Esophagus muscularis mucosa (tissue), 4 donors: ENCODE measurements at places on chromosomes 4 and X. TPM values are rescaled to one million over a fixed set of nuclear protein-coding genes. Genes with fewer than 3 reads are reported as not detected.

The REPS2 gene
- 37.5 TPM for total RNA-seq

The CT45A2 gene
- total RNA-seq, result not detected

The TRIM61 gene
- not detected for total RNA-seq

DNA sequence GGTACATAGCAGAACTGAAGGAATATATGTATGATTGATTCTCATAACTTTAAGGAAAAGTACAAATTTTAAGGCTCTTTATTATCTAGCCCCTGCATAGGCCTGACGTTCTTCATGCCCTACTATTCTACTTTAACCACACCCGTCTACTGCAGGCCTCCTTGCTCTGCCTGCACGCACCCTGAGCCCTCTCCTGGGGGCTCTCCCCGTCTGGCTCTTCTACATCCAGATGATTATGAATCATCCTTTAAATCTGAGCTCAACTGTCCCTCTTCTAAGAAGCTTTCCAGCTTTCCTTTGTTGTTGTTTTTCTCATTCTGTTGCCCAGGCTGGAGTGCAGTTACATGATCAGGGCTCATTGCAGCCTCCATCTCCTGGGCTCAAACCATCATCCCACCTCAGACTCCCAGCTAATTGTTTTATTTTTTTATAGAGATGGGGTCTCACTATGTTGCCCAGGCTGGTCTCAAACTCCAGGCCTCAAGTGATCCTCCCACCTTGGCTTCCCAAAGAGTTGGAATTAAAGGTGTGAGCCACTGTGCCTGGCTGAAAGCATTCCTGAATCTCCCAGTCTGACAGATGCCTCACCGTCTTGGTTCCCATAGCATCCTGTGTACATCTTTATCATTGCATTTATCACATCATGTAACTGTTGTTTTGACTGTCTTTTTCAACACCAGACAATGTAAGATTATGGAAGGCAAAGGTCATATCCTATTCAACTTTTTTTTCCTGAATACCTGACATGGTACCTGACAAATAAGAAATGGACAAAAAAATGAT is 89.2 kb downstream of the WDFY3 start:
- no peak for DNase-seq

GRCh38 chrX:153816831-153817690 is 13.3 kb downstream of the PDZD4 start:
- DNase-seq, result no peak

- DNase-seq, result no peak
Measured at GRCh38 chrX:15242899-15243555, 26.9 kb downstream of the ASB9 start.

GRCh38 chr4:10856271-10856782 is 171.8 kb upstream of the CLNK start:
- DNase-seq, result no peak

DNA sequence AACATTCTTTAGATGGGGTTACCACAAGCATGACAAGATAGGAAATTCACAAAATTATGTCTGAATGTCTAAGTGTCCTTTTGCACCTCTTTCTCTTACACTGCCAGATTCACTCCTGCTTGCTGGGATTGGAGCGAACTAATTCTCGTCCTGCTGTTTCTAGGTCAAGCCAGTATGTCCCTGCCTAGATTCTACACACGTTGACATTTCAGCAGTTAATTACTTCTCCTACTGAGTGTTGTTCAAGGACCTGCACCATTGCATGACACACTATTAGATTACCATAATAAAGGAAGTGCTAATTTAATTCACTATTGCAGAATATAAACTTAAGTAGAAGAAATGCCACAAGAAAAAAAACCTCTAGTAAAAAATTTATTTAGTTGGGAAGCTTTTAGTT is 1911.7 kb downstream of the PCDH7 start:
- DNase-seq, result no peak

- DNase-seq, result no peak
Measured at GRCh38 chrX:16771483-16772398, 14.5 kb upstream of the TXLNG start.

DNA sequence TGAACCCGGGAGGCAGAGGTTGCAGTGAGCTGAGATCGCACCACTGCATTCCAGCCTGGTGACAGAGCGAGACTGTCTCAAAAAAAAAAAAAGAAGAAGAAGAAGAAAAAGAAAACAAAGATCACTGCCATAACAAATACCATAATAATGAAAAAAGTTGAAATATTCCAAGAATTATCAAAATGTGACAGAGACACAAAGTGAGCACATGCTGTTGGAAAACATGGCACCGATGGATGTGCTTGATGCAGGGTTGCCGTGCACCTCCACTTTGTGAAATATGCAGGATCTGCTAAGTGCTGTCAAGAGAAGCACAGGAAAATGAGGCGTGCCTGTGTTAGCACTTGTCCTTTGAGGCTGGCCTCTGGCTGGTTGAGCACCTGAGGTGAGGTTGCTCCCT is 133.3 kb downstream of the STK32B start:
- DNase-seq, result no peak

DNA sequence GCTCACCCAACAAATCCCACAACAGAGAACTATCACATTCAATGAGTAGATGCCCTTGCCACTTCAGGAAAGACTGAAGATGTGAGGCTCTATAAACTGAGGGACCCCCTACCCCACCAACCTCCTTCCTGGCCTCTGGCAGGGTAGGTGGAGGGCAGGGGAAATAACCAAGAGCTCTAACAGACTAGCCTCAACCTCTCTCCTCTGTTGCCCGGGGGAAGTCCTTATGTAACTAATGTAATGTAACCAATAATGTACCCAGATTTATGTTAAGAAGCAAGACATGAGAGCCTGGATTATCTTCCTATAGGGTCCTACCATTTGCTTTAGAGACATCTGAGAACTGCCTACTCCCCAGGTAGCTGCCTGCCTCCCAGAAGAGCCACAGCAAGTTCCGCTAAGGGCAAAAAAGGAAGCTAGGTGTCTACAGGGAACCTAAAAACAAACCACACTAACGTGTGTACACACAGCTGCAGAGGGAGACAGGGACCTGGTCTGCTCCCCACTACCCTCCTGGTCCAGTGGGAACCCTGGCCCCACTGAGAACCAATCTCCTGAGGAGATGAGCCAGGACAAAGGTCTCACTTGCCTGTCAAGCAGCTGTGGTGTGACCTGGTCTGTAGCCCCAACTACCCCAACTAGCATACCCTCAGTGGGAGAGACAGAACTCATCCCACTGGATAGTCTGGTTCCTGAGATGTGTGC is 17.7 kb downstream of the OTUD5 start:
- no peak for DNase-seq

GRCh38 chrX:123976706-123977316 is 15.3 kb downstream of the STAG2 start:
- no peak for DNase-seq

DNA sequence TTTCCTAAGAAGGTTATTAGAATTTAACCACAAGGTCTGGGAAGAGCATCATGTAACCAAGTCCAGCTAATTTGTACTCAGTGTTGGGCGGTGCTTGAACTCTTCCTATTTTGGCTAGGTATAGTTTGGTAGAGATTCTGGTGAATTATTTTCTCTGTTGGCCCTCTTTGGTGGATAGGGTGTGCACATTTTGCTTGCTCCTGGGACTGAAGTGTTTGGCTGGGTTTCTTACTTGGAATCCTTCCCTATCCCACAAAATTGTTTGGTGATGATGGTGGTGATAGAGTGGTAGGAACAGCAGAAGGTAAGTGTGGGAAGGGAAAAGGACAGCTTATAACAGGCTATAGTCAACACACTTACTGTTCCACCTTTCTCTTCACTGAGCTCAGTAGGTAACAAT is 194.8 kb upstream of the GPC4 start:
- no peak for DNase-seq

DNA sequence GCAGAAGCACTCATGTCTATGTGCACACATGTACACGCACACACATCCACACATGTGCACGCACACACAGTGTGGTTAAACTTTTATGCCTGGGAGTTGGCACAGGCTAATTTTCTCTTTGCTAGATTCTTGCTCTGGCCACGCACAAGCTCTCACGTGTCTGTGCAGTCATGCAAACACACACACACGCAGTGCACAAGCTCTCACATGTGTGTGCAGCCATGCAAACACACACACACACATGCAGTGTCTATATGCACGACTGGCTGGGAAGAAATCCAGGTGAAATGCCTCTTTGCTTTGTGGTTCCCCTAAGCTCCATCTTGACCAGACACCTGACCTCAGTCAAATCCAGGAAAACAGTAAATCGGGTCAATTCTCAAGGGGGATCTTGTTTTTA is 138.0 kb downstream of the SHOX start:
- DNase-seq, result no peak

GRCh38 chrX:2608638-2609430 is 82.3 kb upstream of the CD99 start:
- DNase-seq, result peak; percentile 95

- no peak for DNase-seq
Measured at GRCh38 chr4:96675416-96675815, 835.5 kb downstream of the PDHA2 start.

- no peak for DNase-seq
Measured at GRCh38 chr4:139568206-139568955, 12.4 kb upstream of the SETD7 start.
